Fibroblast of the aortic adventitia (primary cell): ENCODE measurements at places on chromosomes 3 and 15. TPM values are rescaled to one million over a fixed set of nuclear protein-coding genes. Genes with fewer than 3 reads are reported as not detected.

The ECE2 gene
- total RNA-seq = not detected in 2 replicates

The LNP1 gene
- total RNA-seq = 3.0 and 11.0 TPM in 2 replicates

The STAB1 gene
- 0.90 and 1.1 TPM in 2 replicates for total RNA-seq

The GOLGA6L7 gene
- not detected in 2 replicates for total RNA-seq

The SHISA5 gene
- total RNA-seq = 60.4 and 107 TPM in 2 replicates

The GOLGA6B gene
- total RNA-seq = not detected in 2 replicates

The LRTM1 gene
- not detected in 2 replicates for total RNA-seq

The VILL gene
- 2.4 and 7.0 TPM in 2 replicates for total RNA-seq
